Stomach (tissue), 19 donors: ENCODE measurements at places on chromosomes 7 and 10.

DNA sequence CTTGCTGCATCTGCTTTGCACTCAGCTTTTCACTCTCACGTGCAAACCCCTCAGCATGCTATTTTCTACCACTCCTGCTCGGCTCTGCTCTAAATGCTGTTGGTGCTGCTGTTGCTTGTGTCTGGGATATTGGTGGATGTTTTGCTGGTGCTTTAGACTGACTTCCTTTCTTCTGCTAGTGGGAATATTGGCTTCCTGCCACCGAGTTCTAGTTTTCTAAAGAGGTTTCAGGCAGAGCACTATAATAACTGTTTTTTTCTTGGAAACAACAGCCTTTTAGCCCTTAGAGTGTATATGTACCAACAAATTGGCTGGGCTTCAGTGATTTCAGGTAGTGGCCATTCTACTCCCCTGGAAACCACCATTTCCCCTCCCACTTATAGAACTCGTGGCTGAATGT, 27.8 kb downstream of the TMEM236 start:
- H3K4me1 ChIP-seq, result peaks cover 7% of the 10 kb centered on the region
- H3K4me3 ChIP-seq, result no peak overlapping the region
- H3K27me3 ChIP-seq, result no peaks in the 10 kb centered on the region
- no peak for DNase-seq

DNA sequence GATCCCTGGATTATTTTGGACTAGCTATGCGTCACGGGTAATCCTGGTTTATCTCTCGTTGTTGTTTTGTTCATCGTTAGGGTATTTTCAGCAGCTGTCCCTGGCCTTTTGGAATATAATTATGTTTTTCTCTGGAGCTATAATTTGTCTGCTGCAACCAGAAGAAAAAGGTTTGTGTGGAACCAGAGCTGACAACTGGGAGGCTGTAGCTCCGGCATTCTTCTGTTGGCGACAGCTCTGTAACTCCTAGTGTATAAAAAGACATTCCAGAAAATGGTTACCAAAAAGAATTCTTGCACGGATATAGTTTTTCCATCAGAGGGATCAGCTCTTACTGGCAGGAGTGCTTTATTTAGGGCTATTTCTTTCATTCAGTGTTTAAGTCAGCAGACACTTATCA, 130.9 kb upstream of the PRR15 start:
- no peaks in the 10 kb centered on the region for H3K27me3 ChIP-seq
- no peak for DNase-seq
- H3K36me3 ChIP-seq, result no peaks in the 10 kb centered on the region
- H3K4me3 ChIP-seq, result no peak overlapping the region
- H3K27ac ChIP-seq, result no peak overlapping the region

GRCh38 chr10:73110345-73110849, at the start of gene NUDT13:
Gene NUDT13, plus strand, starts transcription at chr10:73110455. Its CDS starts 3,911 bp downstream, at chr10:73114366.
- H3K27me3 ChIP-seq, result no peaks in the 10 kb centered on the region
- H3K4me3 ChIP-seq, result peak within 1 kb of the TSS; percentile 50
- peak; percentile 95 for DNase-seq
- peak within 1 kb of the TSS; percentile 83 for H3K27ac ChIP-seq
- H3K4me1 ChIP-seq, result no peaks in the 10 kb centered on the region

- DNase-seq, result no peak
- no peaks in the 10 kb centered on the region for H3K36me3 ChIP-seq
- H3K4me3 ChIP-seq, result no peak overlapping the region
- H3K27ac ChIP-seq, result no peak overlapping the region
- H3K27me3 ChIP-seq, result no peaks in the 10 kb centered on the region
These were observed 49.0 kb downstream of the PSMC2 start for GRCh38 chr7:103396471-103396870.

DNA sequence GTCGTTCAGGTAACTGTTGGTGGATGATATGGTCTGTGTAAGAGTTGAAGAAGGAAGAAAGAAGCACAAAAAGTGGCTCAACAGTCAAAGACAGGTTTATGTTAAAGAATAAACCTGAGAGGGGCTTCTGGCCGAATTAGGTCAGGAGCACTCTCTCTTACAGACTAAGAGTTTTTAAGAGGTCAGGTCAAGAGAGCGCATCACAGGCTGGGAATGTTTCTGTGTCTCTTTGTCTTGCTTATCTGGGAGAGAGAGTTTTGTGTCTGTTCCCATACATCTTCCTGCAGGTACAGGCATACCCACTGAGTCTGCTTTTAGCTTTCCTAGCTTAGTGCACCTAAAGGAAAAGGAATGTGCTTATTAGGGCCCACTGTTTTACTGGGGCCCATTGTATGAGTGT, 22.2 kb upstream of the PRPF18 start:
- DNase-seq, result no peak
- H3K36me3 ChIP-seq, result no peaks in the 10 kb centered on the region
- H3K4me3 ChIP-seq, result no peak overlapping the region
- no peaks in the 10 kb centered on the region for H3K27me3 ChIP-seq
- no peak overlapping the region for H3K27ac ChIP-seq
- H3K4me1 ChIP-seq, result no peaks in the 10 kb centered on the region

GRCh38 chr10:44427037-44427436, 42.1 kb upstream of the CXCL12 start:
- no peak overlapping the region for H3K4me3 ChIP-seq
- no peaks in the 10 kb centered on the region for H3K27me3 ChIP-seq
- no peak for DNase-seq
- no peak overlapping the region for H3K27ac ChIP-seq

GRCh38 chr10:113643183-113643582, 20.7 kb downstream of the NRAP start:
- no peaks in the 10 kb centered on the region for H3K36me3 ChIP-seq
- no peak for DNase-seq
- no peak overlapping the region for H3K4me3 ChIP-seq
- H3K4me1 ChIP-seq, result peaks cover 12% of the 10 kb centered on the region

- no peaks in the 10 kb centered on the region for H3K4me1 ChIP-seq
- no peak overlapping the region for H3K27ac ChIP-seq
- no peak overlapping the region for H3K4me3 ChIP-seq
- H3K27me3 ChIP-seq, result no peaks in the 10 kb centered on the region
- no peak for DNase-seq
- no peaks in the 10 kb centered on the region for H3K36me3 ChIP-seq
These were observed 181.0 kb downstream of the GALNT17 start for GRCh38 chr7:71312755-71313490.

DNA sequence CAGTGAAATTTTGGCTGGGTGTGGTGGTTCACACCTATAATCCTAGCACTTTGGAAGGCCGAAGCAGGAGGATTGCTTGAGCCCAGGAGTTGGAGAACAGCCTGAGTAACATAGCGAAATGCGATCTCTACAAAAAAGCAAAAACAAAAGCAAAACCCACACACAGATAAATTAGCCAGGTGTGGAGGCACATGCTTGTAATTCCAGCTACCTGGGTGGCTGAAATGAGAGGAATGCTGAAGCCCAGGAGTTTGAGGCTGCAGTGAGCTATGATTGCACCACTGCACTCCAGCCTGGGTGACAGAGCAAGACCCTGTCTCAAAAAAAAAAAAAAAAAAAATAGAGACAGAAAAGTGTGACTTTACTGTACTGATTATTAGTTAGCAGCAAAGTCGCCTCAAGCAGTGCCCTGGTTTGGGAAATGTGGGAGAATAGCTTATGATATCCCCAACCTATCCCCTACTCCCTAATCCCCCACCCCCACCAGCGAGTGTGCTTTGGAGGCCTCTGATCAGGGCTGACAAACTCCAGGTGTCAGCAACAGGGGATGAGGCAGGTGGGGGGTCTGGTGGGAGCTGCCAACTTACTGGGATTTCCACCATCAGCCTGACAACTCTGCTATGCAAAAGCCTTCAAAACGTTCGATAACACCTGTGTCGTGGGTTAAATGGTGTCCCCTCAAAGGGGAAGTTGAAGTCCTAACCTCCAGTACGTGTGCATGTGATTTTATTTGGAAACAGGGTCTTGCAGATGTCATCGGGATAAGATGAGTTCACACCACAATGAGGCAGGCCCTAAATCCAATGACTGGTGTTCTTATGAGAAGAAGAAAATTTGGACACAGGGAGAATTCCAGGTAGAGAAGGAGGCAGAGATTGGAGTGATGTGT, 124.7 kb upstream of the SDK1 start:
- no peak overlapping the region for H3K4me3 ChIP-seq
- H3K27me3 ChIP-seq, result no peaks in the 10 kb centered on the region
- no peak for DNase-seq
- no peak overlapping the region for H3K27ac ChIP-seq

- no peak overlapping the region for H3K4me3 ChIP-seq
- no peaks in the 10 kb centered on the region for H3K27me3 ChIP-seq
- no peaks in the 10 kb centered on the region for H3K36me3 ChIP-seq
- DNase-seq, result no peak
- no peaks in the 10 kb centered on the region for H3K4me1 ChIP-seq
These were observed 5.2 kb downstream of the CALN1 start for GRCh38 chr7:72406820-72407403.

DNA sequence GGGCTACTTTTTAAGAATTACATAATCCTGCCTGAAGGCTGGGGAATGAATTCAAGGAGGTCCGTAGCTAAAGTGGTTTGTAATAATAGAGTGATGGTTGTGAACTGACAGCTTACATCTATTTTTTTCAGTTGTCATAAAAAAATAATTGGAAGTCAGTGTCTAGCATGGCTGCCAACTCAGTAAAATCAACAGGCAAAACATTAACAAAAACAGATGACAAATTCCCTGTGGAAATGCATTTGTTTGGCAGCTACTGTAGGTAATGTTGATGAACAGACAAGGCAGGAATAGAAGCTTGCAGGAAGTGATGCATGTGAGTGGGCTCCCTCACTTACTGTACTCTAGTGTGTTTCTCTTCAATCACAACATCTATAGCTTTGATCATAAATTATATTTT, 766.0 kb upstream of the POT1 start:
- no peak overlapping the region for H3K4me3 ChIP-seq
- no peak for DNase-seq
- no peak overlapping the region for H3K27ac ChIP-seq
- no peaks in the 10 kb centered on the region for H3K4me1 ChIP-seq
- H3K27me3 ChIP-seq, result no peaks in the 10 kb centered on the region
- H3K36me3 ChIP-seq, result no peaks in the 10 kb centered on the region

DNA sequence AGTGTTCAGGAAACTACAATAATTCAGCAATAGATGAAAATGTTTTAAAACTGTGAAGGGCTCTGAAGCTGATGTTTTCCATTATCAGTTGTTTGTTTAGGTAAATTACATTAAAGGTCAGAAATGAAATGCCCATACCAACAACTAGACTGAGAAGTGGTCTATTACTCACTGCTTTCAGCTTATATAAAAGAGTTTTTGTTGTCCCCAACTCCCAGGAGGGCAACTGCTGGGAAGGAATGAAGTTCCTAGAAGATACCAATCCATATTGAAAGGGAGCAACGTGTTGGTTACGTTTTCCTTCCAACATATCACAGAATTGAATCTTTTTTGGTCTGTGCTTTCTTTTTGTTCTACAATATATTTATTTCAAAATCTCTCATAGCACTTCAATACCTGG, 330.6 kb upstream of the LRRN3 start:
- H3K4me3 ChIP-seq, result no peak overlapping the region
- H3K36me3 ChIP-seq, result no peaks in the 10 kb centered on the region
- no peaks in the 10 kb centered on the region for H3K27me3 ChIP-seq

DNA sequence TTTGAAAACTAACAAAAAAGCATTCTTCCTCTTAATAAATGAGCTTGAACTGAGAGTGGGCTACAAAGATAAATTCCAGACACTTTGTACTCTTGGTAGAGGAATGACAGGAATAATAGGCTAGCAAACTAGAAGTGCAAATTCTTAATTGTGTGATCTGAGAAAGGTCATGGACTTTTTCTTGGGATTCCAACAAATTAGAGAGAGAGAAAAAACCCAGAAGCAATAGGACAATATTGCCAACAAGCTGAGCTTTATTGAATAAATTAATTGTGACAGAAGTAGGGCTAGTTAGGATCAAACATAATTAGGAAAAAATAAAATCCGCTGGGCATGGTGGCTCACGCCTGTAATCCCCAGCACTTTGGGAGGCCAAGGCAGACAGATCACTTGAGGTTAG, 41.4 kb upstream of the LAMB1 start:
- no peaks in the 10 kb centered on the region for H3K36me3 ChIP-seq
- H3K27me3 ChIP-seq, result no peaks in the 10 kb centered on the region
- no peak overlapping the region for H3K27ac ChIP-seq
- DNase-seq, result no peak

- no peak overlapping the region for H3K4me3 ChIP-seq
- H3K27ac ChIP-seq, result no peak overlapping the region
- peaks cover 35% of the 10 kb centered on the region for H3K27me3 ChIP-seq
- peaks cover 35% of the 10 kb centered on the region for H3K4me1 ChIP-seq
- H3K36me3 ChIP-seq, result no peaks in the 10 kb centered on the region
These were observed 2.3 kb upstream of the DRGX start for GRCh38 chr10:49398000-49398861.

GRCh38 chr7:123054357-123055133, 59.0 kb upstream of the TAS2R16 start:
- H3K27me3 ChIP-seq, result no peaks in the 10 kb centered on the region
- no peaks in the 10 kb centered on the region for H3K36me3 ChIP-seq
- DNase-seq, result peak; percentile 19
- no peak overlapping the region for H3K27ac ChIP-seq
- no peaks in the 10 kb centered on the region for H3K4me1 ChIP-seq
- no peak overlapping the region for H3K4me3 ChIP-seq

DNA sequence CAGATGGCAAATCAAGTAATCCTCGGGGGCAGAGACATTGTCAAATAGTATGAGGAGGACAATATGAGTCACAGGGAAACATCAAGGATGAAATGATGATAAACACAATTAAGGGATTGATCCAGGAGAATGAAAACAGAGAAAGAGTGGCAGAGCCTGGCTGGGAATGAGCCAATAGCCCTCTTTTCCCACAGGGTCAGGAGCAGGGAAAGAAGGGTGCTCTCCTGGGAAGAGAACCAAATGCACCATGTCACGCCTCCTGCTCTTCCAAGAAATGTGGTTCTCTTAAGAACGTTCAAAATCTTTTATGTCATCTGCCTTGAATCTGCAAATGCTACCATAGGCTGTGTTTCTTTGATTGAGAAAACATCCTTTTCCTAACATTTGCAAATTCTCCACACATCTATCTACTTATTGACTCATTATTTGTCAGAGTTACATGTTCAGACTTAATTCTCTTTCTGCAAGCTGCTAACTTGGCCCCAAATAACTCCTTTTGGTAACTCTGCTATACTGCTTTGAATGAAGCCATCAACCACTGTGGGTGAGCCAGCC, 50.6 kb downstream of the HIPK2 start:
- H3K4me3 ChIP-seq, result no peak overlapping the region
- H3K27me3 ChIP-seq, result no peaks in the 10 kb centered on the region
- DNase-seq, result no peak
- H3K4me1 ChIP-seq, result peaks cover 46% of the 10 kb centered on the region

GRCh38 chr7:80722616-80723195, 84.3 kb downstream of the CD36 start:
- peak overlapping the region; percentile 68 for H3K27ac ChIP-seq
- H3K4me1 ChIP-seq, result peaks cover 31% of the 10 kb centered on the region
- DNase-seq, result peak; percentile 32
- H3K27me3 ChIP-seq, result no peaks in the 10 kb centered on the region
- H3K36me3 ChIP-seq, result no peaks in the 10 kb centered on the region

- H3K27ac ChIP-seq, result no peak overlapping the region
- H3K4me3 ChIP-seq, result no peak overlapping the region
- no peak for DNase-seq
These were observed 12.7 kb upstream of the PAPSS2 start for GRCh38 chr10:87646935-87647334.

- H3K4me1 ChIP-seq, result no peaks in the 10 kb centered on the region
- no peak overlapping the region for H3K4me3 ChIP-seq
- no peak for DNase-seq
- H3K27me3 ChIP-seq, result no peaks in the 10 kb centered on the region
These were observed 565.8 kb upstream of the ADARB2 start for GRCh38 chr10:2303169-2303568.

- no peak for DNase-seq
- H3K4me1 ChIP-seq, result peaks cover 18% of the 10 kb centered on the region
- no peak overlapping the region for H3K27ac ChIP-seq
- H3K27me3 ChIP-seq, result peaks cover 40% of the 10 kb centered on the region
These were observed 4.6 kb downstream of the FOXL3 start for GRCh38 chr7:294440-295154.
